Nucleus accumbens (tissue), 56 donors: ENCODE measurements at places on chromosomes 2 and 18.

- no peak for DNase-seq
These were observed 2.9 kb downstream of the ANKMY1 start for GRCh38 chr2:240554767-240555493.

- DNase-seq, result no peak
These were observed 84.6 kb downstream of the RDH14 start for GRCh38 chr2:18475884-18476283.

GRCh38 chr2:25339791-25340180 is 1.9 kb downstream of the DNMT3A start:
- DNase-seq, result peak; percentile 61

- no peak for DNase-seq
These were observed 203.9 kb downstream of the SMAD2 start for GRCh38 chr18:47726550-47726949.

- DNase-seq, result no peak
These were observed 203.9 kb upstream of the TANK start for GRCh38 chr2:160956243-160956802.

- DNase-seq, result no peak
These were observed 77.6 kb downstream of the EPC2 start for GRCh38 chr2:148721991-148722777.

DNA sequence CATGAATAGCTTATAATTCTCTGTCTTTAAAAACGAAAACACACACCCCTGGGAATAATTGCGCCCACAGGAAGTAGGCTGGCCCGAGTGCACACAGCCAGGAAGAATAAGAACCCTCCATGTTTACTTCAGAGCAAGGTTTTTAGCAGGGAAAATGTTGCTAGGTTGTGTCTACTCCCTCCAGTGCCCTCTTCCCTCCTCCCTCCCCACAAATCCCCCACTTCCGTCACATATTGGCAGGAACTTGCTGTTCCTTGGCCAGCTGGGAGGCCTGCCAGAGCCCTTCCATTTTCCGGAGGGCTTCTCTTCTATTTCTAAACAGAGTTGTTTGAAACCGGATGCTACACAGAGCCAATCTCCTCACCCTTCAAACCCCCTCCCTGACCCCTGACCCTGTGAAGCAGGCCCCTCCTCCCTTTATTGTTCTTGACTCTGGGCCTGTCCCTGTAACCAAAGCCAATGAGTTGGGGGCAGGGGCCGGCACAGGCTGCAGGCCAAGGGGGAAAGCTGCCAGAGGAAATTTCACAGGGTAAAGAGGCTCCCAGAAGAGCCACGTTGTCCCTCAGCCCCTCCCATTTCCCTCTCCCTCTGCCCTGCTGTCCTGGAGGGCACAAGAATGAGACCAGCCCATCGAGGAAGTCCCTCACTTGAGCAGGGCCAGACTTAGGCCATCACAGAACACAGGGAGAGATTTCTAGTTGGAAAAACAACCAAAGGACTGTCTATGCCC is 49.8 kb upstream of the LGALSL start:
- DNase-seq, result peak; percentile 72

DNA sequence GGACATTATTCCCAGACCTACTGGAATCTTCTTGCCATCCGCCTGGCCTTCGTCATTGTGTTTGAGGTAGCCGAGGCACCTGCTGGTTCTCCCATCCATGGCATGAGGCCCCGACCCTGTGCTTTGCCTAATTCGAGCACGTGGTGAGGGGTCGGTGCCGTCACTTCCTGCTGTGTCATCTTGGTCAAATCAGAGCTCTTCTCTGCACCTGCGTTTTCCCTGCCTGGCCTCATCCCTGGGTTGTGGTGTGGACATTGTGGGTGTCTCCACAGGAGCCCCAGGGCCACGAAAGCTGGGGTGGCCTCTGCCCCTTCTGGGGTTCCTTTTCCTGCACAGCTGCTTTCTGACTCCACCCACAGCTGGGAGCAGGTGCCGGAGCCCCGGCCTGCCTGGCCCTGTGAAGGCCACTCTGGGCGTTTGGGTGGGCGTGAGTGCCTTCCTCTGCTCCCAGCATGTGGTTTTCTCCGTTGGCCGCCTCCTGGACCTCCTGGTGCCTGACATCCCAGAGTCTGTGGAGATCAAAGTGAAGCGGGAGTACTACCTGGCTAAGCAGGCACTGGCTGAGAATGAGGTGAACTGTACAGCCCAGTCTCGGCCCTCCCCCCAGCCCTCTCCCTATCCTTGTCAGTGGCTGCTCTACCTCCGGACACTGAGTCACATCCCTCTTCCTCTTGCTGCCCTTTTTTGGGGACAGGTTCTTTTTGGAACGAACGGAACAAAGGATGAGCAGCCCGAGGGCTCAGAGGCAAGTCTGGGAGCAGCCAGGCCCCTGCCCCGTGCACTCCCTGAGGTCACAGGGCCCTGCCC is 34.9 kb downstream of the ANO7 start:
- DNase-seq, result no peak

DNA sequence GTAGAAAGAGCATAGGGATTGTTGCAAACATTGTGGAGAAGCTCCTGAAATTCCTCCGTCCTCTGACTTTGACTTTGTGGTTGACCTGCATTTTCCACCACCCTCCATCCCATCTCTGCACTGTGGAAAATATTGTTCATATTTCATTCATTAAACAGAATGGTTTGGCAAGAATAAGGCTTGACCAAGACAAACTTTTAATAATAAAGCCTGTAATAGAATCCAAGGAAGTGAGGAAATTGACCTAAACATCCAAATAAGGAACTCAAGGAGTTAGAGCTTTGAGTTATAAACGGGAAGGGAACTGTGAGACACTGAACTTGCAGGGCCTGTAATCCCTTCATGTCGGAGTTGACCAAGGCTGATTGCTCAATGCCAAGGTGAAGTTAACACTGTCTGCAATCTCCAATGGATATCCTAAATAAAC is 115.2 kb downstream of the GFPT1 start:
- DNase-seq, result no peak

DNA sequence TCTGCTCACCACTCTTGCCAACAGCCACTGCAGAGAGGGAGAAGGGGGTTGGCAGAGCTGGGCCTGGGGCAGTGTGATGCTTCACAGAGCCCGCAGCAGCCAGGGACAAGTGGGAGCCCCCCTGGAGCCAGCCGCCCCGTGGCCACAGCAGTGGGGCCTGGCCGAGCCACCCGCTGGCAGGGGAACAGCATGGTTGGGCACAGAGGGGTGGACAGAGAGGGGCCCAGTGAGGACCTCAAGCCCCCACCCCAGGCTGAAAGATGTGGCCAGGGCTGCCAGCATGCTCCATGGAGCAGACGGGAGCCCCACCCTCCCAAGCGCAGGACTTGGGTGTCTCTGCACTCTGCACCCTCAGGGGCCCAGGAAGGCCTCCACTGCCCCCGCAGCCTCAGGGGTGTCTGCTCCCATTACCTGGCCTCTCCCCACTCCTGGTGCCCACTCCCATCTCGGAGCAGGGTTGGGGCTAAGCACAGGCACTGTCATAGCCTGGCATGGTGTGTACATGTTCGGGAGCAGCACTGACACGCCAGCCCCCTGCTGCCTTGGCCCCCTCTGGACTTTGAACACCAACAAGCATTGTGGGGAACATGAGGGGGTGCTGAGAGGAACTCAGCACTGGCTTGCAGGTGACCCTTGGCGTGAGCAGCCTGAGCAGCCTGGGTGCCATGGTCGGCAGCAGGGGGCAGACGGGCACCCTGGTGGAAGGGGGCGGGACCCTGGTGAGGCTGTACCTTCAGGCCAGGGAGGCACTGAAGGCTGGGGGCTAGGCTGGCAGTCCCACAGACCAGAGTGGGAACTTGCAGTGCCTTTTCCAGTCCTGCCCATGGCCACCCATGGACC is 279.6 kb upstream of the CYP26B1 start:
- no peak for DNase-seq

DNA sequence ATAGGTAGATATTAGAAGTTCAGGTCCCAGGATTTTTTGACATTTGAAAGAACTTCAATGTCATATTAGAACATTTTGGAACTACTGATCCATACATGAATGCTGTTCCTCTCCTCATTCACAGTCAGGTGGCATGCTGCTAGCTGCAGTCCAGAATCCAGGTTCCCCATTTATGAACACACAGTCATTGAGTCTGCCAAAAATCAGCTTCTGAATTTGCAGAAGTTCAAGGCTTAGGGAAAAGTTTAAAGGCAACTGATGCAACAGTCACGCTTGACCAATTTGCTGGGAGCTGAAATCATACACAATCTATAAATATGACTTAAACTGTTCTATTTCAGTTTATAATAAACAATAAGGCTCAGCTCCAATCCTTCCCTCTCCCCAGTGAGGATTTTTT is 17.3 kb upstream of the TTR start:
- DNase-seq, result no peak

- no peak for DNase-seq
These were observed 85.7 kb downstream of the COPS8 start for GRCh38 chr2:237171396-237171795.

DNA sequence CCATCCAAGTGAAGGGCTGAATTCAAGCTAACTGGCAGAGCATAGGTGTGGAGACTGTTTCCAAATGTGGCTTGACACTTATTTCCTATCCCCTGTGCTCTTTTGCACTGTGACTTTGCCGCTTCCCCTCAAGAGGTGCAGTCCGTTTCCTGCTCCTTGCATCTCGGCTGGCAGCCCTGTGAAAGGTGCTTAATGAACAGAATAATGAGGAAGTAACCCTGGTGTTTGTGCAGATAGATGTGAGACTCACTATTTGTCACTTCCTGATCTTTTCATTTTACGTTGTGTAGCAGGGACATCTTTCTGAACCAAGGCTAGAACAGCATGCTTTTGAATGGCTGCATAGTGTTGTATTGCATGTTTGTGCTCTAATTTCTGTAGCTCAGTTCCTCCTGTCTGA is 60.8 kb downstream of the CEP192 start:
- no peak for DNase-seq

DNA sequence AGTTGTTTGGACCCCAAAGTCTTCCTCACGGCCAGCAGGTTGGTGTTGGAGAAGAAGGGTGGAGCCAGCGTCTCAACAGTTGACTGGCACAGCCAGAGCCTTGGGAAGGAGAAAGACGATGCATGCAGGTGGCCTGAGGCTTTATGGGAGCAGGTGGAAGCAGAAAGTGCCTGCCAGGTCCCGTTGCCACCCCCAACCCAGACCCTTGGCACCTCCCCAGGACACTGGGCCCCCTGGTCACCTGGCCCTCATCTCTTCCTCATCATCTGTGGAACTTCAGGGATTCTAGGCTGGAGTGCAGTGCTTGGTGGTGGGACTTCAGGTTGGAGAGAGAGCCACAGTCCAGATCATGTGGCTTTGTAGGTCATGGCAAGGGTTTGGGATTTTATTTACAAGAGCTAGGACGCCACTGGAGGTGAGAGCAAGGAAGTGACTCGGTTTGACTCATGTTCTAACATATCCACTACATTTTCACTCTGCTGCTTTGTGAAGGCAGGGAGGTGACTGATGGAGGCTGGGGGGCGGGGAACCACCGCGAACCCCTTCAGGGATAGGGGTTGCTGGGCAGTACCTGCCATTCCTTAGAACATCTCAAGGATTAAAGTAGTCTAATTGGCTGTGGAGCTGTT is 62.5 kb upstream of the B3GNT7 start:
- no peak for DNase-seq

GRCh38 chr18:7000484-7001096 is 117.0 kb downstream of the LAMA1 start:
- no peak for DNase-seq

GRCh38 chr2:5453220-5454050 is 238.7 kb upstream of the SOX11 start:
- no peak for DNase-seq

- DNase-seq, result no peak
These were observed 6.2 kb downstream of the SEPTIN2 start for GRCh38 chr2:241321886-241322285.

DNA sequence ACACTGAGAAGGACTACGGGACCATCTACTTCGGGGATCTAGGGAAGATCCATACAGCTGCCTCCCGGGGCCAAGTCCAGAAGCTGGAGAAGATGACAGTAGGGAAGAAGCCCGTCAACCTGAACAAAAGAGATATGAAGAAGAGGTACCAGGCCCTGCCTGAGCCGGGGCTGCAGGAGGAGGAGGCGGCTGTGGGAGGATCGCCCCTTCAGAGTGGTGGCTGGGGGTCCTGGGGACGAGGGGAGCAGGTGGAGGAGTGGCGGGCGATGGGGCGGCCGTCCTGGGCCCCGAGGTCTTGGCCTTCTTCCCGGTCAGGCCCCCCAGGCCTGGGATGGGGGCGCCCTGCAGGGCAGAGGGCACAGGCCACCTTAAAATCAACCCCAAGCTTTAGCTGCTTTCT is 524 bp downstream of the ANKRD30B start:
- DNase-seq, result no peak

GRCh38 chr18:519019-519879 is 18.7 kb upstream of the COLEC12 start:
- DNase-seq, result no peak

GRCh38 chr2:101480764-101481163 is 5.9 kb upstream of the RFX8 start:
- DNase-seq, result no peak

- no peak for DNase-seq
These were observed 219.4 kb downstream of the LDLRAD4 start for GRCh38 chr18:13437796-13438506.

GRCh38 chr2:37080689-37081088 is 3.5 kb downstream of the HEATR5B start:
- DNase-seq, result no peak

- DNase-seq, result no peak
These were observed 242.1 kb upstream of the RND3 start for GRCh38 chr2:150729495-150729955.

- no peak for DNase-seq
These were observed 77.9 kb downstream of the PRELID3A start for GRCh38 chr18:12485479-12486105.

DNA sequence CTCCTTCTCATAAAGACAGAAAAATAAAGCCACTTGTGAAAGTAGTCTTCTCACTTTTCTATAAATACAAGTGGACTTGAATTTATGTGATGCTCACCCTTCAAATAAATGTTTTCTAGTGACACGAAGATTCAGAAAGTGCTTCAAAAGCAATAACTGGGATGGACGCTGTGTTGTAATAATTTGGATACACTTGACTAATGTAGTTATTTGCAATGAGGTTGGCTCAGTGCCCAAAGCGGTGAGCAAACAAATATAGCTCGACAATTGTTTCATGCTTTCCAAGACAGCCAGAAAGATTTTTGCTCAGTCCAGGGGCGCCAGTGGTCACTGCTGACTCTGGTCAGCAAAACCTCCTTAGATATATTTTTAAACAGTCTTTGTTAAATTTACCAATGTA is 278.6 kb upstream of the KLHL14 start:
- no peak for DNase-seq

GRCh38 chr2:201983800-201984199 is 49.9 kb upstream of the FZD7 start:
- DNase-seq, result no peak

GRCh38 chr2:203672856-203673255 is 33.6 kb upstream of the CD28 start:
- DNase-seq, result no peak
